Activated CD4-positive, alpha-beta T cell treated with anti-CD3 and anti-CD28 coated beads, Interleukin-2, amount 10 ng/mL, durations not matched to agents 24 days and 14 days (primary cell): ENCODE measurements at places on chromosomes 7 and 10. TPM values are rescaled to one million over a fixed set of nuclear protein-coding genes. Genes with fewer than 3 reads are reported as not detected.

GRCh38 chr7:119664601-119665000, 608.4 kb upstream of the KCND2 start:
- no peak for DNase-seq

GRCh38 chr10:5195727-5196374, 786 bp upstream of the AKR1C4 start:
- DNase-seq, result no peak

PHYHIPL gene
- total RNA-seq, result not detected in 2 replicates

- no peak for DNase-seq
These were observed 288.9 kb downstream of the PARD3 start for GRCh38 chr10:34526186-34526585.

KLF14 gene
- total RNA-seq, result not detected in 2 replicates

DNA sequence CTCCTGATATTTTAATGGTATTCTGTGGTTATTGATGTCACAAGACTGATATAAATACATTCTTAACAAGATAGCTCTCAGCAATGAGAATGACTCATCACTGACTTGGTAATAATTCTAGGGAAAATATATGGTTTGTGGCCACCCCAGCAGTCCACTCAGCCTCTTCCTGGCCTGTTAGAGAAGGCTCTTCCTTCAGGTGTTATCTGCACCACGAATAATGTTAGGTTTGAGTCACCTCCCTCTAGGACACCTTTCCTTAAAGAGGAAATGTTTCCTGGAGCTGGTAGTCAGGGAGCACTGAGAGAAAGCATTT, 163.3 kb downstream of the SVIL start:
- DNase-seq, result no peak

GRCh38 chr7:114740095-114740494, 181.8 kb upstream of the MDFIC start:
- no peak for DNase-seq

DNA sequence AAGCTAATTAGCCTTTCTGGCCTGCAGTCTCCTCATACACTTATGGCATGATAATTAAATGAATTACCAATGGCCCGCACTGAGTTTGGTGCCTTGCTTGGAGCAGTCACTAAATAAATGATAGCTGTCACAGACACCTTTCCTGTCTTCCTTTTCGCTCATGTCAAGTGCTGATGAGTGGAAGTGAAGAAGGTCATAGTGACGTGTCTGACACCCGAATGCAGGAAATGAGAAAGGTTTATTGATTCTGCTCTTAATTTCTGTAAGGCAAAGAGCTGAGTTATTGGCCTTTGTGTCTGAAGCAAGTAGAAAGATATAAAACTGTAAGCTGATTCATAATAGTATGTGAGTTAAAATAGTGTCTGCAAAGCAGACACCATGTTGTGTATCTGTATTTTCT, 13.2 kb upstream of the ESYT2 start:
- DNase-seq, result peak; percentile 58

FFAR4 gene
- total RNA-seq, result not detected in 2 replicates

DNA sequence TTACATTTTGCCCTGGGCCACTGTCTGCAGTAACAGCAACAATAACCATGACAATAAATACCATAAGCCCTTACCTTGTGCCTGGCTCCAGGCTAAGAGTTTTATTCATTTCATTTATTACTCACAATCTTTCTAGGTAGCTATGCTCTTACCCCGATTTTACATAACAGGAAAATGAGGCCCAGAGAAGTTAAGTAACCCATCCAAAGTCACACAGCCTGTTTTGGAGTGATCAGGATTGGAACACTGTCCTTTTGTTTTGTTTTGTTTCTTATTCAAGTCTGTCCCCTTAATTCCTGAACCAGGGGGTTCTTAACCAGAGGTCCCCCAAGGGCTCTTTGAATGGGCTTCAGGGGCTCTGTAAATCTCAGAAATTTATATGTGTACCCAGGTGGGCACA, 4.2 kb upstream of the LBX1 start:
- no peak for DNase-seq

TMEM273 gene
- 34.3 and 36.4 TPM in 2 replicates for total RNA-seq

DNA sequence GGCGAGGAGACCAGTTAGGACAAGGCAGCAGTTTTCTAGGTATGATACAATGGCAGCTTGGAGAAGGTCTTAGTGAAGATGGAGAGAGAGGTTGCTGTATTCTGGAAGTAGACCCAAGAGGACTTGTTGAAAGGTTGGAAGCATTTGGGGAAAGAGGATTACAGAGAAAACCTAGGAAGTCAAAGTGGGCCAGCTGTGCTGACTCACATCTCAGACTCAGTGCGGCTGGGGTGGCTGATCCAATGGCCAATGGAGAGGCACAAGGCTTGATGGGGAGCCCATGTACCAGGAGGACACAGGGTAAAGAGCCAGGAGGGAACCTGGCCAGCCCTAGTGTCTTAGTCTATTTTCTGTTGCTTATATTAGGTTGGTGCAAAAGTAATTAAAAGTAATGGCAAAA, 194.5 kb upstream of the GALNT17 start:
- DNase-seq, result no peak

DNA sequence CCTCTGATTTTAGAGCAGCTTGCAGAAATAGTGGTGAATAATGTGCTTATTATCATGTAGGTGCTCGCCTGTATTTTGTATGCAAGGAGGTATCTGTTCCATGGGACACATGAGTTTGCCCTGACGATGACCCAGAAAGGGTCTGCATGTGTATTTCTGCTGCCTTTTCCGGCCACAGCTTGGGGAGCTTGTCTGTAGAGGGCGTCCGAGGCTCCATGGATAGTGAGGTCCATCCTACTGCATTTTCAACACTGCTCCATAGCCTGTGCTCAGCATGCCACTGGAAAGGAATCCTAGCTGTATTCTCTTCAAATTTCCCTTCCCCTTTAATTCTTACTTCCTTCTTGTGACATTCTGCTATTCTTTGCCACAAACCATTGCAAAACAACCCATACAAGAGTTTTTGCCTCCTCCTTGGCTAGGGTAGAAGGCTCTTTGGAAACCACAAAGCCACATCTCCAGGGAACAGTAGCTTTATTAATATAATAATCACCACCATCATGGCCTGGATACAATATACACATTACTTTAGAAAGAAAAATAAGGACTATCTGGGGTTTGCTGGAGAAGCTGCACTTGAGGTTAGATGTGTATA, 127.7 kb downstream of the DYNC1I1 start:
- DNase-seq, result no peak

- DNase-seq, result peak; percentile 77
These were observed 4.1 kb upstream of the TAS2R5 start for GRCh38 chr7:141785706-141786552.

DNA sequence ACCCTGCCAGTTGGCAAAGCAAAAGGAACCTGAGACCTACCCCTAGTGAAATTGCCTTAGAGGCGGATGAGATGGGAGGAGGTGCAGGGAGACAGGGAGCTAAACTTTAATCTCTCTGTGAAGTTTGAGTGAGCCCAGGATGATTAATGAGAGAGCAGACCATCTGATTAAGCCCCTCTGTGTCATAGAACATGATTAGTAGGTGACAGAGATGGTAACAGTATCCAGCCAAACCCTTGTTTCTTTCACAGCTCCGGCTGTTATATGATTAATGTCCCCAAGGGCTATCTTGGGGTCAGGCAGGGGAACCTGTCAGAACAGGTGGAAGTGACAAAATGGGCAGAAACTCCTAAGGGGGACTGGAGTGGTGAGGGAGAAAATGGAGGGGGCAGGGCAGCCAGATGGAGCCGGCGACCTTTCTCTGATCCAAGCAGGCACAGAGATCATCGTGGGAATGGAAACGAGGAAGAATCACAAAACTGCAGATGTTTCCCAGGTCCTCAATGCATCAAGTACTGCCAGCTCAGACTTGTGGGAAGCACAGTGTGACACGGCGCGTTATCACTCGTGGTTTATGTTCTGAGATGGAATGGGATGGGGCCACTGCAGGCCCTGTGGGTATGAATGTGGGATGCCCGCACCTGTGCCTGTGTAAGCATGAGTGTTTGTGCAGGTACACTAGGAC, 684.2 kb downstream of the LRMDA start:
- no peak for DNase-seq

SLC35B4 gene
- 23.0 and 27.6 TPM in 2 replicates for total RNA-seq

DNA sequence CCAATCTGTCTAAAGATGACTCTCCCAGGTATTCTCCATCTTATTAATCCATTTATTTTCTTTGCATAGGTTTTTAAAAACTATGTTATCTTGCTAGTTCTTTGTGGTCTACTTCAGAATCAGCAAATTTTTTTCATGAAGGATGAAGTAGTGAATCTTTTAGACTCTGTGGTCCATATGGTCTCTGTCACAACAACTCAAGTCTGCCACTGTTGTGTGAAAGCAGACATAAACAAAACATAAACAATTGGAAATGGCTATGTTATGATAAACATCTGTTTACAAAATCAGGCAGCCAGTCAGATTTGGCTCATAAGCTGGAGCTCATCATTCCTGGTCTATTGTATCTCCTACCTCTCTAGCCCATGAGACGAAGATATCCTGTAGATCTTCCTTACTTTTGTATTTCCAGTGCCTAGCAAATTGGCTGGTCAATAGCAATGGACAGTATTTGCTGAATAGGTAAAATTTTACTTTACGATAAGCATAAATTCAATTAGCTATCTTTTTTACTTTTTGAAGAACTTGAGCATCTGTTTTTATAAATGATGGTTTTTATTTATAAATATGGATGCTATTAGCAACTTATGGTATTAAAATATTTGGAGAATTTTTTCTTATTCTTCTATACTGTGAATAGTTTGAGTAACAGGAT, 104.6 kb upstream of the SGCE start:
- DNase-seq, result no peak

CALCR gene
- total RNA-seq, result not detected in 2 replicates

ADAM22 gene
- 1.5 and 1.7 TPM in 2 replicates for total RNA-seq

GATA3 gene
- 79.7 and 81.0 TPM in 2 replicates for total RNA-seq

RTKN2 gene
- total RNA-seq, result 2.7 and 3.4 TPM in 2 replicates

PRLHR gene
- total RNA-seq, result not detected in 2 replicates

TAS2R41 gene
- not detected in 2 replicates for total RNA-seq

DNA sequence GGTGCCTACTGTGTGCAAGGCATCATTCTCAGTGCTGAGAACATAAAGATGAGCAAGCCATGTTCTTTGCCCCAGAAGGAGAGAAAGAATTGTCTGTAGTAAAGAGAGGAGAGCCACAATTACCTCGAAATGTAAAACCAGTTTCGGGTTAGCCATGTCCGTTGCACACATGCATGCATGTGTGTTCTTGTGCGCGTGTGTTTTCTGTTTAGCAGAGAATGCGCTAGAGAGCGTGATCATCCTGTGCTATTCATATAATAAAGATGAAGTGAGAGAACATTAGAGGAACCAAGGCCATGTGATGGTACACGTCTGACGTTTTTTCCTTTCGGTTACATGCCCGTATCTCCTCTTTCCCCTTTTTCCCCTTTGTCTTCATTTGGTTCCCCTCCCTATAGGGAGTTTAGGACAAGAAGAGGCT, 158.2 kb downstream of the CELF2 start:
- DNase-seq, result peak; percentile 79

DNA sequence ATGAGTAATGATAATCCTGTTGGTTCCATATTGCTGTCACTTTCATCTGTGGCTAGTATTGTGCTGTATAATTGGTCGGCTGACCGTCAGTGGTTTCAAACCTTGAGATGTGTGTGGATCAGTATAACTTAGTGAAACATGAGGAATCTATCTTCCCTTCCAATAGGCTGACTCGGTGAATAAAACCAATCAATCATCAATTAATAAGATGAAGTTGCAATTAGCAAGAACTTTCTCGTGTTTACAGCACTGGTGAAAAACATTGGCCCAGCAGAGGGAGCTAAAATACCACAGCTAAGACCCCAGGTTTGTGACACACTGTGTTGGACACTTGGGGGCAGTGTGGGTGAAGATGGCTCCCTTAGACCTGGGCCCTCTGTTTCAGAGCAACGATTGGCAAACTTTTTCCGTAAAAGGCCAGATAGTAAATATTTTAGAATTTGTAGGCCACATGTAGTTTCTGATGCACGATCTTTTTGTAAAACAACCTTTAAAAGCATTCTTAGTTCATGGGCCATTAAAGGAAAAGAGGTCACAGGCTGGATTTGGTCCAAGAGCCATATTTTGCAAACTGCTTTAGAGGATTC, 47.8 kb downstream of the STRA8 start:
- DNase-seq, result peak; percentile 93

DNA sequence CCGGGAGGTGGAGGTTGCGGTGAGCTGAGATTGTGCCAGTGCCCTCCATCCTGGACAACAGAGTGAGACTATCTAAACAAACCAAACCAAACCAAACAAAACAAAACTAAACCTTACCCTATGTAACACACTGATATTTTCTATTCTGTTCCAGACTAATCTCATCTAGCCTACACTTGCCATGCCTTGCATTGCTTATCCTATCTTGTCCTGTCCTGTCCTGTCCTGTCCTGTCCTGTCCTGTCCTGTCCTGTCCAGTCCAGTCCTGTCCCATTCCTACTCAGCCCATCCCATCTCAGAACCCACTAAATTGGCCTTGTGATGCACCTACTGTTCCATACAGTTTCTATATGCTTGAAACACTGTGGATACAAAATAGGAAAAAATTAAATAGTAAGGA, 64.7 kb upstream of the HDAC9 start:
- DNase-seq, result no peak

- DNase-seq, result peak; percentile 72
These were observed 41.4 kb upstream of the IKZF1 start for GRCh38 chr7:50262916-50263690.

- no peak for DNase-seq
These were observed 34.4 kb upstream of the SLC29A4 start for GRCh38 chr7:5248201-5248885.

- no peak for DNase-seq
These were observed 18.5 kb upstream of the PTPRN2 start for GRCh38 chr7:158606129-158606528.

DNA sequence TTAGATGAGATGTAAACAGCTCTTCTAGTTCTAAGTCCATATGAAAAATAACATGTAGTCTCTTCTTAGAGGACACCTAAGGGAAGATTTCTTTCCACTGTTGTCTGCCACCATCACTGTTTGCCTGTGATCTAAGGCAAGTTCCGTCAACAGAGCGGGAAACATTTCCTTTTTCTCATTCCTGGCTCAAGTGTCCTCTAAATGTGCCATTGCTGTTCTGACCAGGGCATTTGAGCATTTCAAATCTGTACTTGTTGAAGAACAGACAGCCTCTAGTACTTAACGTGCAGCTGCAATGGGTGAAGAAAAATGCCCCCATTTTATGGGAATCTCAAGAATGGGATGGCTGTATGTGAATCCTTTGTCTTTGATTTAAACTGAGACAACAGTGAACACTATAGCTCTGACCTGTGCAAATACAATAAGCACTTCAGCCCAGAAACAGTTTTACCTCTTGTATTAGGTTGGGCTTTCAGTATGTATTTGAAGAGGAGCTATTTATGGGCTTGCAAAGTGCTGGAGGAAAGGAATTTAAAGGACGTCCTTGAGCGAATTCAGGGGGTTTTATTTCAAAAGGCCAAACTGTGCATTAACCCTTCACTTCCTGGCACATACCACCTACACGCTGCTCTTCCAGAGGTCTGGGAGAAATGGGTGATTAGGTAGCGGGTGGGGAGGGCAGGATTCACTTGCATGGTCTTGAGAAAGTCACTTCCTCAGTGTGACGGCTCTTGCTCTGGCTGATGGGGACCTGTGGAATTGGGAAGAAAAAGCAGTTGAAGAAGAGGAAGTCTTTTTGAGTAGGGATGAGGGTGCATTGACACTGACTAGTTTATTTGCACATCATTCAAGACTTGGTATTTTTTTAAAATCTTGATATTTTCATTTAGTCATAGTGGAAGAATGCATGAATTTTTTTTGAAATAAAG, 66.1 kb downstream of the THNSL1 start:
- DNase-seq, result no peak

PNLIPRP3 gene
- total RNA-seq, result not detected in 2 replicates

- DNase-seq, result no peak
These were observed 38.2 kb upstream of the CYP2C18 start for GRCh38 chr10:94645285-94645684.

GRCh38 chr10:51878695-51879094, 179.3 kb upstream of the CSTF2T start:
- no peak for DNase-seq
